ENCODE measurements at places on chromosomes 3 and 15.

DNA sequence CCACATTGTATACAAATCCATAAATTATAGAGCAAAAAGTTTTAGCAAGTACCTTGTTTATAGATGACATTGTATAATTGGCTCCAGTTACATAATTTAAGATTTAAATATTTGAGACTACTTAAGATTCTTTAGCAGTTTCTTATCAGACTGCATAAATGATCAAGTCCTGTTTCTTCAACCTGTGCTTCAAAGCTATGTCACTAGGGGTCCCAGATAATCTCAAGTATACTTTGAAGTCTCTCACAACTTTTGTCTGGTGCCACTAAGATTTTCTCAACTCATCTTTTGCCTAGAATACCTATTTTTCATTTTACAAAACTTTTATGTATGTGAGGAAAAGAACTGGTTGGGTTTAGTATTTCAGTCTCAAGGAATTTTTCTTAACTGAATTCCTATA, 205.5 kb downstream of the STAG1 start:
- DNase-seq: peak; percentile 32

- DNase-seq: peak; percentile 60
These were observed 7.8 kb downstream of the EIF1B start for GRCh38 chr3:40317061-40317855.

- no peak for DNase-seq
These were observed 172.2 kb upstream of the STRIT1 start for GRCh38 chr3:155465664-155466063.

- DNase-seq: peak; percentile 89
These were observed 98.0 kb upstream of the TLE3 start for GRCh38 chr15:70195587-70196305.

- DNase-seq: peak; percentile 83
These were observed 854 bp upstream of the COL8A1 start for GRCh38 chr3:99637368-99638111.
